ENCODE measurements at places on chromosomes 3 and 15. TPM values are rescaled to one million over a fixed set of nuclear protein-coding genes. Genes with fewer than 3 reads are reported as not detected.

DNA sequence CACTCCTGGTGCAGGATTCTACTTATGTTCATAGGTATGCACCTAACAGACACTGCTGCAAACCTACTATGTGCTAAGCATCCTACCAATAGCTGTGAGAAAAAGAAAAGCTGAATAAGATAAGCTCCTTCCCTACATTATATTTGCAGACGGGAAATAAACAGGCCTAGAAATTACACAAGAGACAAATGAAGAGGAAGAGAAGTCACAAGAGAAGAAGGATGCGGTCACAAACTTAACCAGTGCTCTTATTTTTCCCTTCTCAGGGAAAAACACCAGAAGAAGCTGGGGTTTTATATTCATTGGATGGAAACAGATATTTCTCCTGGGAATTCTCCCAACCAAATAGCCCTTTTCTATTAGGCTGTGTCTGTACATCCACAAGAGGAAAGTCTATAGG is 109.7 kb upstream of the TRIM42 start:
- DNase-seq, result no peak

LRRC3B gene
- total RNA-seq, result not detected

BFSP2 gene
- not detected for total RNA-seq

SV2B gene
- total RNA-seq, result 28.6 TPM

- no peak for DNase-seq
Observed at GRCh38 chr3:9324944-9325343, 37.9 kb upstream of the THUMPD3 start.

GRCh38 chr15:53296603-53297002 is 462.9 kb downstream of the WDR72 start:
- no peak for DNase-seq

GRCh38 chr3:188338086-188338485 is 184.1 kb downstream of the LPP start:
- no peak for DNase-seq

GRCh38 chr3:26141296-26141695 is 351.4 kb downstream of the OXSM start:
- DNase-seq, result no peak

DNA sequence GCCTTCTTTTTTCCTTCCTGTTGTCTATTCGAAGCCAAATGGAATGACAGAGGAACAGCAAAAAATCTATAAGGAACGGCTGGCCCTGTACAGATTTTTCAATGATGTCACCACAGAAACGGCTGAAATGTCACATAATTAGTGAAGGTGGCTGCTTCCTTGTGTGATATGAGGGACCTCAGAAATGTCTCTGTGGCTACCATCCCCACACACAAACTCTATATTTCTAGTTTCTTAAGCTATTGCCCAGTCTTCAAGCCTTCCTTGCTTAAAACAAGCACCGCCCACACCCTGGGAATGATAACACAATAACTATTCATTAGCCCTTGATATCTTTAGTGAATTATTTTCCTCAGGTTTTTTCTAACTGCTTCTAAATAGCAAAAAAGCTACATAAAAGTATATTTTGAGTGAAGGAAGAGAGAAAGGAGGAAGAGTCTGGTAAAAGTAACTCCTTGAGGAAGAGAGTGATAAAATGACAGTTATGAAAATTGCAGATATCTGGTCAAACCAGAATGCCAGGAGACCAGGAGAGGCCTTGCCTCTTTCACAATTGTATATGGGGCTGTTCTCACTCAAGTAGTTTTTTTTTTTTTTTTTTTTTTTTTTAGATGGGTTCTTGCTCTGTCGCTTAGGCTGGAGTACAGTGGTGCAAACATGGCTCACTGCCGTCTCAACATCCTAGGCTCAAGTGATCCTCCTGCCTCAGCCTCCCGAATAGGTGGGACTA is 38.7 kb downstream of the FMN1 start:
- DNase-seq, result no peak
